CD4-positive, alpha-beta T cell (primary cell): ENCODE measurements at places on chromosomes 6 and 20. TPM values are rescaled to one million over a fixed set of nuclear protein-coding genes. Genes with fewer than 3 reads are reported as not detected.

GRCh38 chr20:32917191-32917950, 58.6 kb downstream of the EFCAB8 start:
- no peaks in the 10 kb centered on the region for H3K36me3 ChIP-seq
- H3K4me1 ChIP-seq, result no peaks in the 10 kb centered on the region
- DNase-seq, result no peak
- H3K27me3 ChIP-seq, result no peaks in the 10 kb centered on the region

CLPSL1 gene
- total RNA-seq, result not detected

VSX1 gene
- total RNA-seq, result not detected

MRPL18 gene
- 9.8 TPM for total RNA-seq

GRCh38 chr20:59346061-59346460, 45.6 kb downstream of the EDN3 start:
- DNase-seq, result no peak
- no peak overlapping the region for H3K27ac ChIP-seq
- no peak overlapping the region for H3K4me3 ChIP-seq
- no peaks in the 10 kb centered on the region for H3K36me3 ChIP-seq
- H3K4me1 ChIP-seq, result no peaks in the 10 kb centered on the region

DNA sequence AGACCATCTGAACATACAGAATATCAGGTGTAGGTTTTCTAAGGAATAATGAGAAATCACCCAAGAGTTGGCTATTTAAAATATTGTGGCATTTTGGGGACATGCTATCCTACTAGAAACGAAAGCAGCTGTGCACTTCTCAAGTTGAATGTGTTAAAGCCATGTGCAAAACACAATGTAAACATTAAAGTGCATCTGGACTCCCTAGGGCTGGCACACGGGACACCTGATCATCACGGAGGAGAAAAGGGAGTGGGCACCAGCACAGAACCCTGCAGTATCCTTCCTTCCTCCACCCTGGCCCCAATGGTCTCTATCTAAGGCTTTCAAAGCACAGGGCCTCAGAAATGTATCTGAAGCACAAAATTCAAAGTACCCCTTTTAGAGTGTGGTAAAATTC, 94.3 kb downstream of the INSM1 start:
- H3K27me3 ChIP-seq, result no peaks in the 10 kb centered on the region
- DNase-seq, result no peak
- H3K27ac ChIP-seq, result no peak overlapping the region
- H3K4me3 ChIP-seq, result no peak overlapping the region
- H3K36me3 ChIP-seq, result peaks cover 6% of the 10 kb centered on the region

- H3K4me3 ChIP-seq, result no peak overlapping the region
- no peaks in the 10 kb centered on the region for H3K4me1 ChIP-seq
- no peaks in the 10 kb centered on the region for H3K27me3 ChIP-seq
Observed at GRCh38 chr6:55568808-55569439, 10.1 kb downstream of the HMGCLL1 start.
